Suppressor macrophage treated with lipopolysaccharide for 1 hour (primary cell): ENCODE measurements at places on chromosomes 3 and 15.

GRCh38 chr3:172717493-172718088, 6.7 kb upstream of the NCEH1 start:
- DNase-seq: peak; percentile 50

- no peak for DNase-seq
Observed at GRCh38 chr15:62248277-62248984, 83.3 kb upstream of the C2CD4B start.

DNA sequence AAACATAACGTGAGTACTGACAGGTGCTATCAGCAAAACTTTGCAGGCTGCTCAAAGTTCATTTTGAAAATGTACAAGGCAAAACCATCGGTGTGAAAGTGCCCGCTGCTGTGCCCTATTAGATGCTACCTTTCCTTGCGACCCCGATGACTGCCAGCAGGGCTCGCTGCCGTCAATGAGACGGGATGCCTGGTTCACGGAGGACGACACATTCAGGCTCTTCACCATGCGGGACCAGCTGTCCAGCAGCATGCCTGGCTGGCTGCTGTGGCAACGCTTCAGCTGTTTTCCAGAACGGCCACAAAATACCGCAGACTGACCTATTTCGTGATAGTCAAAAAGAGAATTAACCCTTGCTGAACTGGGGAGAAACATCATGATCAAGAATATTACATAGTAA, 92.7 kb upstream of the OCA2 start:
- no peak for DNase-seq

DNA sequence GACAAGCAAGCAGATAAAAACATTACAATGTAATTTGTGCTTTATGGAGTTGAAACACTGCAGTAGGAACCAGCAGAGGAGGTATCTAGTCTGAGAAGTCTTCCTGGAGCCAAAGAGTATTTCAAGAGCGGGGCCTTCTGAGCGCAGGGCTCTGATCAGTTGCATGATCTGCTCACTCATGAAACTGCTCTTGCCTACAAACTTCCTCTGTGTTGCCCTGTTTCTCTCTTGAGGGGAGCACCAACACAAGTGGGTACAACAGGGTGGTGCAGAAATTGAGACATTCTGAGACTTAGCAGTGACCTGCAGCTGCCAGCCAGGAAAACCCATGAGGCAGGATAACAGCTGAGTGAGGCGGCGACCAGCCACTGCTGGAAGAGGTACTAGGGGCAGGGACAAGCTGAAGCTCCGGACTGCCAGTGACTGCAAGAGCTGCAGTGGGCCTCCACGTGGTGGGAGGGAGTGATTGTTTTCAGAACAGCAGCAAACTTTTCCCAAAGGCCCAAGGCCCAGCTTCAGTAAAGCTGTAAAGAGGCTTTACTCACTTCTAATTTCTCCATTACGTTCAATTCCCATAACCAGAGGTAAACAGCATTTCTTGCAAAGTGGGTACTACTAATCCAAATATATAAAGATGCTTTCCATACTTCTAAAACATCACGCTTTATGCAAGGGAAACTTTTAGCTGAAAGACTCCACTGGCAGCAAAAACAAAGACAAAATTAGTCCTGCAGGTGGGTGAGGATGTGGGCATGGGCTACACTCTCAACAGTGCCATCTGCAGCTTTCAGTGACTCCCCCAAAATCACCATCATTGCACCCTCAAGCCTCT, 69.0 kb upstream of the LPP start:
- no peak for DNase-seq

DNA sequence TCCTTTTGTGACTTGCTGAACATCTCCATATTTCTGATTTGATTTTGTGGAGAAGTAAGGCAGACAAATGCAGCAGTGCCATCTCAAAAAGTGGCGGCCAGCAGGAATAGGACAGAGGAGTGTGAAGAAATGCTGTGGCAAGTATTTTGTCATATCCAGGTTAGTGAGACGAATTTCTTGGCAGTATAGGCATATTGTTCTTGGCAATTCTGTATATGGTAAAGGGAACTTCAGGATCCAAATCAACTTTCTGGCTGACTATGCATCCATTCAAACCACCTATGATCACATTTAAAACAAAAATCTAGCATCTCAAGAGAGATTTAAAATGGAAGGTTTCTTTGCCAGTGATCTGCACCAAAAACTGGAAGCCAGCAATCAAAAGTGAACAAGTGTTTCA, 228.0 kb downstream of the DTWD1 start:
- no peak for DNase-seq

DNA sequence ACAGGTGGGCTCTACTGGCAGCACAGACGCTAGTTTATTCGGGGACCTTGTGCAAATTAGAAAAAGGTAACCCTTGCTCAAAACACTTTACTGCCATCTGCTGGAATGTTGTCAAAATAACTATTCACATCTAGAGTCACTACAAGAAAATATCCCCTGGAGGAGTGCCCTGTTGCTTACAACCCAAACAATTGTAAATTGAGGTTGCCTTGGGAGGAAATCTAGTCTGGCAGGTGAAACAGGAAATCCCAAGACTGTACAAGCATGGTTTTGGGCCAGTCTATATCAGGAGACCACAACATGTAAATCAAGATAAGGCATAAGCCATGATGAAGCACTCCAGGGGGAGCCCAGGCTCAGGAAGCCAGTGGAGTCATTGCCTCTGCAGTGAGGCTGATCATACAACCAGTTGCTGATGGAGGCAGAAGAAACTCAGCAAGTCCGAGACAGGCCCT, 136.8 kb upstream of the ACP3 start:
- DNase-seq: peak; percentile 47

DNA sequence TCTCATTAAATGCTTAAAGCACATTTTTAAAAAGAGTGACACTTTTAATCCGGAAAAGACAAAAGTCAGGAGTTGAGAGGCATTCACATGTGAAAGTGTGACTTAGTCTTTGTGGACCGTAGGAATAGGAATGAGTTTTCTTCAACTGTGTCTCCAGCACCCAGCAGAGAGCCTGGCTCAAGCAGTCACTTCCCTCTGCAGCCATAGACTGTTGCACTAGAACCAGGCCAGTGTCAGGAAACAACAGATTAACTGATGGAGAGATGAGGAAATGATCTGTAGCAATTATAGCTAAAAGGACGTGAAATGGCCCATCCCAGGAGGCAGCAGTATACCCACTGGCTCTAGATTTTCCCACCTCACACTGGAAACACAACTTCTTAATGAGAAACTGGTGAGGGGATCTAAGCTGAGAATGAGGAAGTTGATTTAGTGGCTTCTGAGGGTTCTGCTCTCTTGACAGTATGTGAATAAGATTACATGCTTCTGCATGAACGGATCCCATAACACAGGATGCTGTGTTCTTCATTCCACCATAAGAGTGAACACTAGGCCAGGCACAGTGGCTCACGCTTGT, 19.8 kb downstream of the CFAP92 start:
- DNase-seq: peak; percentile 30

GRCh38 chr3:105848821-105849220, 20.0 kb downstream of the CBLB start:
- no peak for DNase-seq

DNA sequence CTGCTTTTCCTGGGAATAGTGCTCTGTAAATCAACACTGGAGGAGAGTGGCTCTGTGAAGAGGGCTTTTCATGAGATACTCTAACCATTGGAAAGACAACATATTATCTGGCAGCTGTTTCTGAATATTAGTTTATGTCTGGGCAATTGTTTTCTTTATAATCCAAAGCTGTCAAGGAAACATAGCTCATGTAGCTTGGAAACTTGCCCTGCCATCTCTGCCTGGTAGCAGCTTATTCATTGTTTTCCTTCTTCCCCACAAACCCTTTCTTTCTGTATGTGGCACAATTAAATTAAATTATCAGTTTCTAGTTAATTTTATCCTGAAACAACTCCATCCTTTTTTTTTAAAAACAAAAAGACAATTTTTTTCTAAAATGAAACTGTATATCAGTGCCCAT, 160.0 kb downstream of the EDEM1 start:
- DNase-seq: no peak

- DNase-seq: no peak
Observed at GRCh38 chr15:94028121-94028520, 203.2 kb upstream of the MCTP2 start.

DNA sequence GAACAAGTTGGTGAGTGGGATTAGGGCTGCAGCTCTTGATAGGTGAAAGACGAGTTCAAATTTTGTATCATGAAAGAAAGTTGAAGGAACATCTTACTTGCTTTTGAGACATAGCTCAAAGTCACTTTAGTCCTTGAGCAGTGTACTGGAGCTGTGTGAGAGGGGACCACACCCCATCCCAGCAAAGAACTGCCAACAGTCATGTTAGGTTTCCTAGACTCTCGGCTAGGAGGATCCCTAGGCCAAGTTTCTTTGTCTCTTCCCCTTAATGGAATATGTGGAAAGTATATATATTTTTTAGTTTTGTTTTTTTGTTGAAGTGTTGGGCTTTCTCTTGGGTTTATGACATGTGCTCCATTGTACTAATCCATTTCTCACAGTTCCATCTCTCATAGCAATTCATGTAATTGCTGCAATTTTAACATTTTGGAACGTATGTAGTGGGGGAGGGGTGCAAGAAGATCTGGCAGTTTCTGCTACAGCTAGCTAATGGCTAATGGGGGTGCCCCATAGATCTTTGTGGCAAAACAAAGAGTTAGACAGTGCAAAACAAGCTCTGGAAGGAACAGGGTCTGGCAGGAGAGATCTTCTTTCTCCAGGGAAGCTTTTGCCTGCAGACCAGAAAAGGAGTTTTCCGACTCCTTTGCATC, 25.1 kb downstream of the TLNRD1 start:
- DNase-seq: no peak

GRCh38 chr15:23828786-23829185, 141.7 kb upstream of the NDN start:
- no peak for DNase-seq

DNA sequence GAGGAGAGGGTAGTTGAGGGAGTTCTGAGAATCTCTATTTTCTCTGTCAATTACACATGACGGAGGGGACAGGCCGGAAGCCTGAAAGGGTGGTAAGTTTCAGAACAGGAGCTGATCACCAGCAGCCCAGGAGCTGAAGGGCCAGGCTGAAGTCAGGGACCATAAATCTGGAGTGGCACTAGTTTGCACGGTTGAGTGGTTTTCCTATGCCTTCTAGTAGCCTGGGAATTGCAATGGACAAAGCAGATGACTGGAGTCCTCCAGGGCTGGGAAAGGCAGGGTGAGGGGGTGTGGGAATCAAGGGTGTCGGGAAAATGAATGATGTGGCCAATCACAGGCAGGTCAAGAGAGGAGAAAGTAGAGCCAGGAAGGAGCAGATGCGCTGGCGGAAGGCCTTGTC, 72.5 kb downstream of the MAGEF1 start:
- no peak for DNase-seq

DNA sequence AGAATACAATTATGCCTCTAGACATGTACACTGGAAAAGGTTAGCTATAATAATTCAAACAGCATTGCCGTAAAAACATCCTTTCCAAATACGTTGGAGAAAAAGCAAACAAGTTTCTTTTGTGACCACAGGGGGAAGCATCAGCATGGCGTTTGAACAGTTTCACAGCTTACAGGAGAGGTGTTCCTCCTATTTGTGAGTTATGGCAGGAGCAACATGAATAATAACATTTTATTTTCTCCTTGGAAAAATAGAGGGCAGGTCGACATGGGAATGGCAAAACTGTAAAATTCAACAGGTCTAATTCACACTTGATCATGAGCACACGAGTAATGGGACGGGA, 39.7 kb upstream of the GADL1 start:
- DNase-seq: peak; percentile 38

DNA sequence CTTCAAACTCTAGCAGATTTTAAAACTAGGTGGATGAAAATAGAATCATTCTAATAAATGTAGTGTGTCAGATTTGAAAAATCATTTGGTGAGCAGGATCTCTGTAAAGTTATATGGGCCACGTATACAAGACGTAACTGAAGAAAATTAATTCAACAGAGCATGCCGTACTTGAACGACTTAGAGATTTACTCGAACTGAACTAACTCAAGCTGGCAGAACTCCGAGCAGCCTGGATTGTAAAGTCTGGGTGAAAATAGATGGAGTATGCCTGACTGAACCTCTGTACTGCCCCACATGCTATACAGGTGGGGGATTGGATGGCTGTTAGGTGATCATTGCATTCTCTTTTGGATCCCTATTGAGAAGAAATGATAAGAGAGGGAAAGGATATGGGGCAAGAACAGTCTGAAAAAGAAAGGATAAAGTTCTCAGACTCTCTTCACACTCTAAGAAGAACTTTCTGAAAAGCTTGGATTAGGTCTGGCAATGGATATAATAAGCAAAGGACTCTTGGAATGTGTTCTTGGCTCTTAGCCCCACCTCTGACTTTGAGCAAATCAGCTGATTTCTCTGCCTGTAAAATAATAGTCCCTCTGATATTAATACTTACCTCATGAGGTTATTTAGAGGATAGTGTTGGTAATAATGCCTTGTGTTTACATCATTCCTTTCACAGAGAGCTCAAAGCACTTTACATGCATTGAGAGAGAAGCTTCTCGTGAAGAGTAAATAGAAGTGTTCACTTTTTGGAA, 147.5 kb downstream of the FILIP1L start:
- no peak for DNase-seq

DNA sequence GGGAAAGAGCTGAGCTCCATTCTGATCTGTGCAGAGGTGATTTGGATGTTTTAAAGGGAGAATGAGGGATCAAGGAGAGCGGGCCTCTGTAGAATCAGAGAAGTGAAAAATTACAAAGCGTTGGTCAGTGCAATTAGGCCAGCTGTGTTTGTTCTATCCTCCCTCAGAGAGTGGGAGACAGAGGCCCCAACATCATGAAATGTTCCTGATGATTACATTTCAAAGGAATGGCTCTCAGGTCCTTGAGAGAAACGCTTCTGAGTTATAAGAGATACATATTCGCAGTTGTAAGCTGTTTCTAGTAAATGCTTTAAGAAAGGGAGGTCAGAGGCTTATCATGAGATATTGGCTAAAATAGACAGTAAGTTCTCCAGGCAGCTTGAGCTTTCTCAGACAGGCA, 15.7 kb upstream of the CAND2 start:
- DNase-seq: no peak

DNA sequence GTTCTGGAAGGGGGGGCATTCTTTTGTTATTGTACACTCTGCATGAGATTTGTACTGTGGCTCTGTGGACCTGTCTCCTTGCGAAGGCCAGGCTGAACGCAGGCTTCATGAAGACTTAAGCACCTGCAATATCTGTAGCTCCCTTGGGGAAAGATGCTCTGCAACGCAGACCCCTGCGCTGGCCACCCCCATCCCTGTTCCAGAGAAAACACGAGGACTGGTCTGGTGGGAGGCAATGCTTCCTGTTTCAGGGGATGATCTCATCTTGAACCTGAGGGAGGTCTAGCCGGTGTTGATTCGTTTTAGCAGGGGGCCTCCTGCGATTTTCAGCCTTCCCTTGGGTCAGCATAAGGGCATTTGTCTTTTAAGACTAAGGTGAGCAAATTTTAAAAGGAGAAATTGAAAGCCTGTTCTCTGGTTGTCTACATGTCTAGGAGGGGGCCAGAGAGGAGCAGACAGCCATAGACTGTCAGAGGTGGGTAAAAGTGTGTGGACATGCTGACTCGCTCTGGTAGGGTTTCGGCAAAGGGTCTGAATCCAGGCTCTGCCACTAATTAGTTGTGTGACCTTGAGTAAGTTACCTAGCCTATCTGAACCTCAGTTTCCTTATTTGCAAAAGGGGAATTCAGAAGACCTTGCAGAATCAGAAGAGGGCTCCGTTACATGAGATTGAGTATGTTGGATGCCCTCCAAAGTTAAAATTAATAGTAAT, 80.9 kb upstream of the RASGRF1 start:
- DNase-seq: no peak
